Activated T-cell treated with anti-CD3 and anti-CD28 coated beads, Interleukin-2, amount 50 U/mL, for 72 hours (primary cell): ENCODE measurements at places on chromosomes 16 and 17. TPM values are rescaled to one million over a fixed set of nuclear protein-coding genes. Genes with fewer than 3 reads are reported as not detected.

DNA sequence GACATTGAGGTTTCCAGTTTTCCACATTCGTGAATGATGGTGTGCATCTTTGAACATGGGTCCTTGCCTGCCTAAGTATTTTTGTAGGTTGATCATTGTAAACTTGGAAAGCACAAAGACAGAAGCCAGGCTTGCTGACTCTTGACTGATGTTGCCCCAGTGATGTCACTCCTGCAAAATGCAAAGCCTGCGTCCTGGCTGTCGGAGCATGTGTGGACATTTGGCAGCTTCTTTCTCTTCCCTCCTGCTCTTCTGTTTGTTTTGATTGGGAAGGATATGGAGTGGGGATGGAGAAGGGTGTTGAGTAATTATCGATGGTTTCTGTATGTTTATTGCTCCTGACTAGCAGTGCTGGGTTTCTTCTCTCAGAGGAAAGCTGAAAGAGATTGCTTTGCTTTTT is 3.2 kb downstream of the NDE1 start:
- H3K27me3 ChIP-seq: no peaks in the 10 kb centered on the region
- peak overlapping the region; percentile 65 for H3K27ac ChIP-seq
- H3K36me3 ChIP-seq: peaks cover 13% of the 10 kb centered on the region
- no peak for DNase-seq
- H3K4me3 ChIP-seq: peak overlapping the region; percentile 94
- H3K4me1 ChIP-seq: peaks cover 53% of the 10 kb centered on the region

The ACAP1 gene
- total RNA-seq: 690 TPM

DNA sequence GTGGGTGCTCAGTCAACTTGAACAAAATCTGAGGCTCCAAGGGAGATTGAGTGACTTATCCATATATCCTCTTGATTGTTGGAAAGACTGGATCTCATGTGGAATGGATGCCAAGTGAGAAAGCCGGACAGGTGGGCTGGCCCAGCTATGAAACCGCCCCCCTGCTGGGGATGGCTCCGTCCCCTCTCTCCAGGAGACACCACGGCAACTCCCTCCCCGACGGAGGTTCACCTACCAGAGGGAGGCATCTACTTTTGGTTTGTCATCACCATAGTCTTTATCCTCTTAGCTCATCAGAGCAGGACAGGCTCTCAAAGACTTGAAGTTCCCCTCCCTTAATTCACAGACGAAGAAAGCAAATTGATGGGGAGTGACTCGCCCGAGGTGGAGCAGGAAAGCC is 1.8 kb upstream of the ALG1 start:
- H3K27ac ChIP-seq: peak overlapping the region; percentile 42
- peaks cover 27% of the 10 kb centered on the region for H3K4me1 ChIP-seq
- H3K27me3 ChIP-seq: no peaks in the 10 kb centered on the region
- no peak overlapping the region for H3K4me3 ChIP-seq
- no peaks in the 10 kb centered on the region for H3K36me3 ChIP-seq
- no peak for DNase-seq

The KRT27 gene
- total RNA-seq: not detected

DNA sequence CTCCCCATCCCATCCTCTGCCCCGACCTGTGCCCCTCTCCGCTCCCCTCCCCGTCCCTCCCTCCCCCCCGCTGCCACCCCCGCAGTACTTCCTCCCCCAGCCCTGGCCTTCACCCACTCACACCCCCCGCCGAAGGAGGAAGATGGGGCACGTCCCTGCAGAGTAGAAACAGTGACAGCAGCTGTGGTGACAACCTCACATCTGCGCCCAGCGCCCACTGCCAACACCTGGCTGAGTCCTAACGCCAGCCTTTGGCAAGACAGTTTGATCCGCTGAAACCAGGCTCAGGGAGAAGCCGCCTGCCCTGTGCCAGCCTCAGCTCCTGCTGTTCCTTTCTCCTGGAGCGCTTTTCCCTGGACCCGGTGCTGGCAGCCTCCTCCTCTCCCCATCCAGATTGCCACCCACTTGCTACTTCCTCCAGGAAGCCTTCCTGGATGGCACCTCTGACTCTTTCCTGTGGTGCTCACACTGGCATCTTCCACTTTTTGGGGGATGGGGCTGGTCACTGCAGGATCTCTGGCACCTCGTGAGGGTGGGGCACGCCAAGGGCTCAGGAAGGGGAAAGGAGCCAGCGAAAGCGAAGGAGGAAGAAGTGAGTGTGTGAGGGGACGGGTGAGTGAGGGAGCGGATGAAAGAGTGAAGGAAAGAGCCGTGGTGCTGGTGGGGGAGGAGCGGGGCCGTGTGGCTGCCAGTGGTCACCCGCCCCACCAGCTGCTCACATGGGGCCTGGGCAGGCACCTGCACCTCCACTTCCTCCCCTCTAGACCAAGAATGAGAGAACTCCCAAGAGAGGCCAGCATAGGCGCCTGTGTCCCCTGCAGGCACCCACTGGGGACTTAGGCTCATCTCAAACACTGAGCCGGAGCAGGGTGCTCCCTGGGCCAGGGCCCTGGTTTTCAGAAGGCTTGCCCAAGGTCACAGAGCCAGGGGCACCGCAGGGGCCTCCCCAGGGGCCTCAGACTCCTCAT is 27.0 kb downstream of the ZFPM1 start:
- DNase-seq: peak; percentile 19
- no peaks in the 10 kb centered on the region for H3K36me3 ChIP-seq
- H3K4me3 ChIP-seq: peak overlapping the region; percentile 24

- peak overlapping the region; percentile 72 for H3K27ac ChIP-seq
- no peaks in the 10 kb centered on the region for H3K27me3 ChIP-seq
- peak; percentile 75 for DNase-seq
- peaks cover 40% of the 10 kb centered on the region for H3K4me1 ChIP-seq
- H3K4me3 ChIP-seq: no peak overlapping the region
- no peaks in the 10 kb centered on the region for H3K36me3 ChIP-seq
These were observed 8.5 kb upstream of the ICAM2 start for GRCh38 chr17:64028874-64029464.
